ENCODE measurements at places on chromosomes 5 and 9.

GRCh38 chr5:76085243-76085579 is 2.0 kb downstream of the SV2C start:
- no peak for DNase-seq

GRCh38 chr9:14671377-14671776 is 21.9 kb downstream of the ZDHHC21 start:
- no peak for DNase-seq

DNA sequence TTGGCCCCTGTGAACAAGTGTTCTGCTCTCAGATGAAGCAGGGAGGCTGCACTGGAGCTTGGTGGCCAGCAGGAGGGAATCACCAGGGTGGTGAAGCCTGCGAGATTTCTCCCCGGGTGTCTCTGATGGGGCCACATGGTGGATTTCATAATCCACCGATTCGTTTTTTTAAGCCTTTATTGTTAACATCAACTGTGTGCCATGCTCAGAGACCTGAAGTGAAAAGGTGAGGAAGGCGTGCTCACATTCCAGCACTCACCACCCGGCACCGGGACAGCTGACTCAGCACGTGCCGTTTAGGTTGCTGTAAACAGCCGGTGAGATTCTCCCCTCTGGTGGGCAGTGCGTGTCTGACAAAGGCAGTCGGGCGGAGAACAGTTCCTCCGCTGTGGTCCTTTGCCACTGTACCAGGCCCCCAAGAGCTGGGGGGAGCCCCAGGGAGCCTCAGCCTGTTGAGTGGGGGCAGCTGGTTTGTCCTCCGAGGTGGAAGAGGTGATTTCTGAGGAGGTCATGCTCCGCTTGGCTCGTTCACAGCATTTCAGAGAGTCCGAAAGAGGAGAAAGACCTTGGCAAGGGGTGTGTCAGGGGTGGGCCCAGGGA is 12.7 kb upstream of the AHRR start:
- DNase-seq = no peak

GRCh38 chr9:125119643-125120286 is 23.6 kb downstream of the SCAI start:
- no peak for DNase-seq

DNA sequence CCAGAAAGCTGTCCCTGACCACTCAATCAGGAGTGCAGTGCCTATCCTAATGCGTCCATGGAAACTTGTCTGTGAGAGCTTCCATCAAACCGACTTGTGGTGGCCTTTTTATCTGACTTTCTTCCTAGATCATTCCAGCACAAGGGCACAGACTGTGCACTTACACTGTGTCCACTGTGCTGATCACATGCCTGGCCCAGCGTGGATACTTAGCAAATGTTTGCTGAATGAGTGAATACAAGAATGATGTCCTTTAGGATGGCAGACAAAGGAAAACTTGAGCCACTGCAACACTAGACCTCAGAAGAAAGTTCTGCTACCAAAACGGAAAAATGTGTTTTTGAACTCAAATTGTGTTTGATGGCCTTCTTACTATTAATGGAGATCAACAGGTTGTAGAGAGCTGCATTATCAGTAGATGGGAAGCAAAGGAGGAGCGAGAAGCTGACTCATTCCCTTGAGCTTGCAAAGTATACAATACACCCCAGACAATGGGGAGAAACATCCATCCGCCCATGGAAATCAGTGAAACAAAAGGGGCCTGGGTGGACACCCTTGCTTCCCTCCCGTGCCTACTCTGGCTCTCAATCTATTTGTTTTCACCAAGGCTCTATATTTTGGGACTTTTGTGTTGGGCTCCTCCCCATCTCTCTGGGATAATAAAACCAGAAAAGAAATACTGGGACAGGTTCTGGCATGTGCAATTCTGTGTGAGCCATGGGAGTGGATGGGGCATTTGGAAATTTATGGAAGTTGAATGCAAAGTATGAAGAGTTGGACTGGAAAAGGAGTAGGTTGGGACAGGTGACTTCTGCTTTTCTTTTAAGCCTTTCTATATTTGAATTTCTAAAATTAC is 76.2 kb upstream of the ZFAND5 start:
- DNase-seq = no peak

DNA sequence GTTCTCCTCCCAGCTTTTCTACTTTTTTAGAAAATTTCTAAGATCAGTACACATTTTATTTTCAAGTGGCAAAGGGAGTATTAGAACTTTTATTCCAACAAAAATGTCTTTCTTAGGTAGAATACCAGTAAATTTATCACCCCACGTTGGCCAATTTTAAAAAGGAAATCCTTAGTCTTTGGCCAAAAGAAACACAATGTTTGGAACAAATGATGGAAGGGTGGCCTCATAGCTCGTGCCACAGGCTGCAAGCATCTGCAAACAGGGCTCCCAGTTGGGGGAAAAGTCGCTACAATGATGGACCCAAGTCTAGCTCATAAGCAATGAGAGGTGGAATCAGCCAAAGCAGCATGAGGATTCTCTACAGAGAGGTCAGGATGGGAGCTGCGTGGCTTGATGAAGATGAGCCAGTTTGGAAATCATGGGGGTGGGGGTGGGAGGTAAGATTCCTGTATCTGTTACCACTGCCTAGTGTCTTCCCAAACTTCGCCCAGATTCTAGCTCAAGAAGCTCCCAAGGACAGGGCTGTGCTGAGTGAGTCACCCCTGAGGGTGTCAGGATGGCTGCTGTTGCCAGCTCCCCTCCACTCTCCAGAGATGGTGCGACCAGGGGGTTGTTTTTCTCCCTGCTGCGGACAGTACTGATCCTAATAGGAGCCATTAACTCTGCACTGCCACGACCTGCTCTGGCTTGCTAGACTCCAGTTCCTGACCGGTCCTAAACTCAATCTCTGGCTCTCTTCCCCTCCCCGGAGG is 75.6 kb downstream of the DCP2 start:
- DNase-seq = no peak

- no peak for DNase-seq
Measured at GRCh38 chr5:59724482-59725391, 168.8 kb downstream of the PDE4D start.

GRCh38 chr5:66324357-66324756 is 180.3 kb downstream of the SREK1 start:
- DNase-seq = no peak

- no peak for DNase-seq
Measured at GRCh38 chr5:176823869-176824412, 13.6 kb downstream of the UNC5A start.

GRCh38 chr5:14913096-14913495 is 41.5 kb upstream of the ANKH start:
- DNase-seq = no peak

DNA sequence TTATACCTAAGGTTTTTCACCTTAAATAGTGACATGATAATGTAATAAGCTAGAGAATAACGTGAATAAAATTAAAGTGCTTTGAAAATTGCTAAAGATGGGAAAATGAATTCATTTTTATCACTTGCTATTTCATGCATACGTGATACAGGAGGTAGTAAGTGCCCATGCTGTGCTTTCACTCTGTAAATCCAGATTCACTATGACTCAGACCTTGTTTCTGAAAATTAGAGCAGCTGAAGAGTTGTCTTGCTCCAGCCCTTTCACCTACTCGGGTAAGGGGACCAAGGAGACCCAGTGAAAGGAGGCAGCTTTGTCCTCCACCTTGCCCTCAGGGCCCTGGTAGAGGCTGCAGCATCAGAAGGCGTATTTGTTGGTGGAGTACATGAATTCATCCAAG is 87.9 kb downstream of the ANKH start:
- no peak for DNase-seq

DNA sequence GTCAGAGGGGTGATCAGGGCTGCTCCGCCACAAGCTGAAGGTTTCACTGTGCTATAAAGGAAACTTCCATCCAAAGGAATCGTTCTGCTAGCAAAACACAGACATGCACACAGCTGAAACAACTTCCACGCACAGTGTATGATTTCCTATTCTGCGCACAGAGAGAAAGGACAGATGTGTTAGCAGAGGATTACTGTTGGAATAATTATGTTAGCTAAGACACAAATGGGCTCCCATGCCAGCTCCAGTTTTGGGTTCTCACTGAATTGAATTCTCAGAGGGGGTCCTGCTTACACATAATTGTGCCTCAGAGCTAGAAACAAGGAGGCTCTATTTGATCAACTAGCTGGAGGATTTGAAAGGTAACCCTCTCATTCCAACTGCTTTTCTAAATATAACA is 352.4 kb downstream of the IRX2 start:
- no peak for DNase-seq

GRCh38 chr5:138360941-138361452 is 8.5 kb downstream of the KDM3B start:
- no peak for DNase-seq

DNA sequence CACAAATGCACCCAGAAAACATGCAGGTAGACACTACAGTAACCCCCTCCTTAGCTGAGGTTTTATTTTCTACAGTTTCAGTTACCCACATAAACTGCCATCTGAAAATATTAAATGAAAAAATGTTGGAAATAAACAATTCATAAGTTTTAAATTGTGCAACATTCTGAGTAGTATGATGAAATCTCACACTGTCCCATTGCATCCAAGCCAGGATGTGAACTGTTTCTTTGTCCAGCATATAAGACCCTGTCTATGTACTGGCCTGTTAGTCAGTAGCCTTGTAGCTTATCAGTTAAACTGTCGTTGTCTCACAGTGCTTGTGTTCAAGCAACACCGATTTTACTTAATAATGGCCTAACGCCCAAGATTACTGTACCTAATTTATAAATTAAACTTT is 630.5 kb downstream of the ANXA1 start:
- no peak for DNase-seq

DNA sequence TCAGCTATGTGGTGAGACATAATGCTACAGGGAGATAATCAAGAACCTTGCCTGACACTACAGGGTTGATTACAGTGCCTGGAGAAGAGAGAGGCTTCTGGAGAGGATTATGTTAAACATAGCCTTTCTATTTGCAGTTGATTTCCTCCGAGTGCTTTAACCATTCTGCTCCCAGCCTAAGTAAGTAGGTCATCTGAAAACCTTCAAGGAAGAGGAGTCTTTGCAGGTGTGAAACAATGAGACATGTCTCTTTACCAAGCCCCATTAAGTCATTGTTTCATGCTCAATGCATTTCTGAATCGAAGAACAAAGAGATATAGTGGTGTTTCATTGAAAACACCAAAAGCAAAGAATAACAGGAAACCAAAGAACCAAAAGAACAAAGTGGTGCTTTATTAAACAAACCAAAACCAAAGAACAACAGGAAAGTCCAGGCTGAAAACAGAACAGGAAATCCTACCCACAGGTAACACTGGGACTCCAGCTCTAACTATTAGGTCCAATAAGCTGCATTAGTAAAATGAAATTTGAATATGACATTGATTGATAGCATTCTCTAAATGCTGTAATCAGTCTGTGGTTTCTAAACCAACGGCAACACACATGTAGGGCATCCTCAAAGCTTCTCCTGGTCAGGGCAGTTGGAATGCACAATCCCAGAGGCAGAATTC is 113.3 kb upstream of the SPATA31D4 start:
- DNase-seq = peak; percentile 18

DNA sequence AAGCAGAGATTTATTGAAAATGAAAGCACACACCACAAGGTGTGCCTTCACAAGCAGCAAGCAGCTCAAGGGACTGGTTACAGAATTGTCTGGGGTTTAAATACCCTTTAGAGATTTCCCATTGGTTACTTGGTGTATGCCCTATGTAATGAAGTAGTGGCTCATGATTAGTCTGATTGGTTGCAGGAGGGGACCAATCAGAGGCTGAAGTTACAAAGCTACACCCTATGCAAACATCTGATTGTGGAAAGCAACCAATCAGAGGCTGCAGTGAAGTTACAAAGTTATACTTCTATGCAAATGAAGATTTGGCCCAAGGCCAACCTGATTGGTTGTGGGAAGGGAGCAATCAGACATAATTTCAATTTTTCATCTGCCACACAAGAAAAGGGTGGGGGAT is 119.9 kb downstream of the C9orf152 start:
- DNase-seq = no peak

GRCh38 chr9:72315089-72315509 is 49.9 kb downstream of the ZFAND5 start:
- no peak for DNase-seq

- DNase-seq = no peak
Measured at GRCh38 chr9:2907411-2907810, 63.5 kb upstream of the PUM3 start.

GRCh38 chr9:89419978-89420394 is 77.9 kb downstream of the SEMA4D start:
- no peak for DNase-seq

GRCh38 chr5:174101195-174101730 is 55.8 kb downstream of the NSG2 start:
- DNase-seq = no peak

GRCh38 chr5:39121315-39121714 is 47.1 kb upstream of the RICTOR start:
- no peak for DNase-seq

DNA sequence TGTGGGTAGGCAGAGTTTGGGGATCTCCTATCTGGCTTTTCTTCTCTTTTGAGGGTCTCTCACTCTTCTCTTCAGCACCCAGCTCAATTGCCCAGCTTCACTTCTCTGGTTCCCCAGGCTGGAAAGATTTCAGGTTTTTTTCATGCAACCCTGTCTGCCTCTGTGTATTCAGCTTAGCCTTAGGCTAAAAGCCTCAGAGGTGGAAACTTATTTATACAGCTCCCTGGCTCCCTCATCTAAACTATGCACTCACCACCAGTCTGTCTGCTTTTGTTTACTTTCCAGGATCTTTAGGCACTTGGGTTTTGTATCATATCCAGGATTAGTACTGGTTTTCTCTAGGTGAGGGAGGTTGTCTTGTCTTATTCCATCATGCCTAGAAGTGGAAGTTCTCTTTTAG is 540.2 kb upstream of the TRPC7 start:
- DNase-seq = no peak

DNA sequence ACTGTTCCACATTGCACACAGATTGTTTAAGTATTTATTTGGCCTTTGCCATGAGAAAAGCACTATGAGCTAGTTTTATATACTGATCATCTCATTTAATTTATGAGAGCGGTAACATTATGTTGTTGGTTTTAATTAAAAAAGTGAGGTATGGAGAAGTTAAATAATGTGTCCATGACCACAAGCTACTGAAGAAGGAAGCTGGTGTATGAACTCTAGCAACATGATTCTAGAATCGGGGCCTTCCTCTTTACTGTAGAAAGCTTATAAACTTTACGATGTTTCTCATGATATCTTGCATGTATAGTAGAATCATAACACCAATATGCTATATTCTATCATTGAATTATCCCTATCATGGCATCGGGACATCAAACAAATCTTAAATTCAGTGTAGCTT is 52.9 kb upstream of the CDH18 start:
- no peak for DNase-seq
